ENCODE measurements at places on chromosomes 5 and 9.

- DNase-seq = peak; percentile 32
These were observed 94.2 kb upstream of the S1PR3 start for GRCh38 chr9:88897081-88897480.

GRCh38 chr5:28473531-28474107, 1435.2 kb upstream of the CDH9 start:
- DNase-seq = peak; percentile 9

- DNase-seq = no peak
These were observed 167.6 kb upstream of the MAP1B start for GRCh38 chr5:71939452-71940230.

DNA sequence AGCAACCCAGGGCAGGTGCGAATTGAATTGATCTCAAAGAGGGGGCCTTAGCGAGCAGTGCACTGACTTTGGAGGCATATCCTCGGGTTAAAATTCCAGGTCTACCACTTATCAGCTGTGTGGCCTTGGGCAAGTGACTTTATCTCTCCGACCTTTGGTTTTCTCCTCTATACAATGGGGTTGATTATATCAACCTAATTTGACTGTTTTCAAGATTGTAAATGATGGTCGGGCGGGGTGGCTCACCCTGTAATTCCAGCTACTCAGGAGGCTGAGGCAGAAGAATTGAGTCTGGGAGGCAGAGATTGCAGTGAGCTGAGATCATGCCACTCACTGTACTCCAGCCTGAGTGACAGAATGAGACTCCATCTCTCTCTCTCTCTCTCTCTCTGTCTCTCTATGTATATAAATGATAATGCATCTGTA, 18.7 kb downstream of the SPRY4 start:
- no peak for DNase-seq
